Mesenteric fat pad (tissue), 1 donor: ENCODE measurements at places on chromosomes 4 and X. TPM values are rescaled to one million over a fixed set of nuclear protein-coding genes. Genes with fewer than 3 reads are reported as not detected.

DNA sequence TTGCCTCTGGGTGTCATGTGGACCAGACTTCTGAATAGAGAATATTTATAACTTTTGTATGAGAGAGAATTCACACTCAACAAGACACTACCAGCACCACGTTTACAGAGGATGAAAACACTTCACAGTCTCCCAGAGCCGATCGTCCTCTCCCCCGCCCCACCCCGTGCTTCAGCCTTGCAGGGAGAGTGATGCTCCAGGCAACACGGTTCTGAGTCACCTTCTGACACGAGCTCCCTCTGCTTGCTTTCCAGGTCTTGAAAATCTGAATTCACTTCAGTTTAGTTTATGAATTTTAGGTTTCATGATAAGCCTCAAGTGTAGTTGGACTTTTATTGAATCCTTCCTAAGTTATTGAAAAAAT, 59.8 kb downstream of the CPLX1 start:
- no peak for DNase-seq

GRCh38 chr4:21801661-21802385, 146.7 kb downstream of the KCNIP4 start:
- no peak for DNase-seq

COL25A1 gene
- total RNA-seq: 6.6 TPM

DNA sequence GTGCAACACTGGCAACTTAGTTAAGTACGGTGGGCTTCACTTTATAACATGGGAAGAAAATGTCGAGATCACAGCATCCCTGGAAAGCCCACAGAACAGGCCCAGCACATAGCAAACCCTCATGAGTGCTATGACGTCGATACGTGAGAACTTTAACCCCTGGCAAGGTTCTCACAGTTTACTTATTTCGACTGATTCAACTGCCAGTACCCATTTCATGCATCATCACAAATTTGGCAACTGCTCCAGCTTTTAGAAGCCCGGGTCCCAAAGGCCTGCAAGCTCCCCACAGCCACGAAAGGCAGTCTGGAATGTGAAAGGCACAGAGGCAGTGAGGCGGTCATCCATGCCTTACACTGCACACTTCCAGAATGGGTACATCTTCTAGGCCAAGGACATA, 41.2 kb downstream of the RELL1 start:
- no peak for DNase-seq

- DNase-seq: no peak
These were observed 523.3 kb downstream of the SMARCA1 start for GRCh38 chrX:129000018-129000417.

XAGE1A gene
- total RNA-seq: not detected

DNA sequence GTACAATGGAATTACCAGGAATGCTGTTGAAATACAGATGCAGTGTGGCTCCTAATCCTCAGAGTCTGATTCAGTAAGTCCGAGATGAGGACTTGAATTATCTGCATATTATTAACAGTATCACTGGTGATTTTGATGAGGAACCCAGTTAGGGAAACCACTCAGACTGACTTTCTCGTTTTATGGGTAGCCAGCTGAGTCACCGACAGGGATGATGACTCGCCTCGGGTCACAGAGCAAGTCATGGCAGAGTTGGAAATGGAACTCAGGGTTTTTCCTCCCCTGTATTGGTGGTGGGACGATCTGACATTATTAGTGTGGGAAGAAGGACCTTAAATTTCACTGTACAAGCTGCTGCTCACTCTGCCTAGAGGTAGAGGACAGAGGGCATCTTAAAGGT, 51.3 kb downstream of the RTL9 start:
- no peak for DNase-seq

DNA sequence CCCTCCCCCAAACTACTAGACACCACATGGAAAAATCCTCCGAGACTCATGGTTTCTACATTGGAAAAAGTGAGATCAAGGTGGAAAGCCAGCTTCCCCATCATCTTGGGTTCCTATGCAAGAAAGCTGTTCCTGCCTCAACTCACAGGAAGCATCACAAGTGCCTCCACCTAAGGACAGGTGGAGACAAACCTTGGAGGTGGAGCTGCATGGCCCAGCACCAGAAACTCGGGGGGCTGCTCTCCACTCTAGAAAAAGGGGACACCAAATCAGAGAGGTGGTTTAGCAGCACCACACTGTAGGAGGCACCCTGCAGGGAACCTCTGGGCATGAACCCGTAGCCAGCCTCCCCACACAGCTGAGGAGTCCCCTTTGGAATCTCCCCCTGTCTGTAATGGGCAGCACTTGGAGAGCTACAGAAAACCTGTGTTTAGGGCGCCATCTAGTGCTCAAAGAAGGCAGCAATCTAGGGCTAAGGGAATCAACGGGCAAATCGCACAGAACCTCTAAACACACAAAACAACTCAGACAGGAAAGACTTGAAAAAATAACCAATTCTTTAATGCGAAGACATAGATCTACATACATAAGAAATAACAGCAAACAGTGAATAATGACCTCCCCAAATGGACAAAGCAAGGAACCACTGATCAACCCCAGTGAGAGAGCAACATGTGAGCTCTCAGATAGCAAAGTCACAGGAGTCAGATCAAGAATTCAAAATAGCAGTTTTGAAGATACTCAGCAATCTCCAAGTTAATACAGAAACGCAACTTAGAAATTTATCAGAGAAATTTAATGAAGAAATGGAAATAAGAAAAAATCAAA, 37.0 kb upstream of the ZBTB33 start:
- DNase-seq: no peak

- no peak for DNase-seq
These were observed 3.5 kb upstream of the SERTM2 start for GRCh38 chrX:111507933-111508332.

DNA sequence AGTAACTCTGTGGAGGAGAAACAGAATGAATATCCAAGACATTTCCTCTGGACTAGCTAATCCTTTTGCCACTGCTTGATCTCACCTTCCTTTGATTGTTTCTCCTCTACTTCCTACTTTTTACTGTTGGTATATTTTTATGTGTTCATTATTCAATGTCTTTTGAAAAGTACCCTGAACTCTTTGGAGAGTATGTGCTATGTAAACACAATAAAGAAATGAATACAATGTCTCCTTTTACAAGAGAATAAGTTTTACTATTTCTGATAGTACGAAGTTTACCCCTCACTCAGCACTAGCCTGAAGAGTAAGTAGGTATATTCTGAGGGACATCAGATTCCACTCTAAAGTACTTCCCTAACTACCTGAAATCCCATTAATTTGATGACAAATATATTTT, 19.9 kb downstream of the CLDN2 start:
- DNase-seq: no peak

- no peak for DNase-seq
These were observed 224.3 kb downstream of the DCLK2 start for GRCh38 chr4:150302553-150302952.

GRCh38 chrX:115894087-115894486, 276.5 kb upstream of the AGTR2 start:
- no peak for DNase-seq

RBM46 gene
- total RNA-seq: not detected

TEX13B gene
- total RNA-seq: not detected

CT45A1 gene
- total RNA-seq: not detected

USP51 gene
- 1.1 TPM for total RNA-seq

DNA sequence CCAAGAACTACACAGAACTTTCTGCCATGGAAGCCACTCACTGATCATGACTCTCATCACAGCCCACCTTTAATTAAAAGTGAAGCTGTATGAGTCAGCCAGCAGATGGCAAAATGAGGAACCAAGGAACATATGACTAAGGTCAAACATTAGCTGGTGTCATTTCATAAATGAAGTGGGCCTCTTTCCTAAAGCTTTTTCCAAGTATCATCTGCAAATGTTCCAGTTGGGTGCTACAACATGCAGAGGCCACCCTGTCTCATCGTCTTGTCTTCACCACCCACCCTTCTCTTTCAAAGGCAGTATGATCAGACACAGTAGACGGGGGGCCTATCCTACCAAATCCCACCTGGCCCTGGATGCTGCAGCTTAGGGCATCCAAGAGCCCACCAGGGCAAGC, 9.2 kb upstream of the EOLA1 start:
- no peak for DNase-seq

- DNase-seq: no peak
These were observed 14.5 kb downstream of the IQSEC2 start for GRCh38 chrX:53266914-53267313.

- no peak for DNase-seq
These were observed 69.7 kb downstream of the TMEM154 start for GRCh38 chr4:152610131-152610530.

- DNase-seq: no peak
These were observed 87.2 kb downstream of the NRK start for GRCh38 chrX:105909576-105909975.

DNA sequence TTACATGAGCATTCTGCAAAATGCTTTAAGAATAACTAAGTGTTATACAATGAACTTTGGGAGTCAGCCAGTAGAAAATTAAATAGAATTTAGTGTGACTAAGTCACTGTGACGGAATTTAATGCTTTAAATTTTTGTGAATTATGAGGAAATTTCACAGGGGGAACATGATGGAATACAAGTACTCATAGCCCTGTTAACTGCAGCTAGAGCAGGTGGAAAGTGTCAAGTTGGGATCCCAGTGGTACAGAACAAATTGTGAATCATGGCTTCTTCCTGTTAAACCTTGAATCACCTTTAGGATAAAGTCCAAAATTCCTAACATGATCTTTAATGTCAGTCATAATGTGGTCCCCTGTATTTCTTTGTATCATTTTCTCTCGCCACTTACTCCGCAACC, 212.2 kb upstream of the CENPE start:
- DNase-seq: no peak

- DNase-seq: no peak
These were observed 117.0 kb downstream of the RNF150 start for GRCh38 chr4:141016117-141016798.

DNA sequence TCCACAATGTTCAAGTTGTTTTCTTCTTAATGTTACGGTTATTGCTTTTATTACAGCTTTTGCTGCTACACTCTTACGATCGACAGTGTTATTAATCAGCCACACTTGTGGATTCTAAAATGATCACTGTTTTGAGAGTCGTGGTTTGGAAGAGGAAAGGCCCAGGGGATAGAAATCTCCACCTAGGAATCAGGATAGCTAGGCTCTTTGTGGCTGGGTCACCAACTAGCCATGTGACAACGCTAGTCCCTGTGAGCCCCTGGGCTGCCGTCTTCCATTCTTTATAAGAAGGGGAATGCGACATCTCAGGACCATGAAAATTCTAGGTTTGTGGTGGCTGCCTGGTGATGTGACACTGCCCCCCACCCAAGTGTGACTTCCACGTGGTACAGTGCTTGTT, 380 bp downstream of the SLC34A2 start:
- no peak for DNase-seq
